ENCODE measurements at places on chromosomes 5 and 9.

DNA sequence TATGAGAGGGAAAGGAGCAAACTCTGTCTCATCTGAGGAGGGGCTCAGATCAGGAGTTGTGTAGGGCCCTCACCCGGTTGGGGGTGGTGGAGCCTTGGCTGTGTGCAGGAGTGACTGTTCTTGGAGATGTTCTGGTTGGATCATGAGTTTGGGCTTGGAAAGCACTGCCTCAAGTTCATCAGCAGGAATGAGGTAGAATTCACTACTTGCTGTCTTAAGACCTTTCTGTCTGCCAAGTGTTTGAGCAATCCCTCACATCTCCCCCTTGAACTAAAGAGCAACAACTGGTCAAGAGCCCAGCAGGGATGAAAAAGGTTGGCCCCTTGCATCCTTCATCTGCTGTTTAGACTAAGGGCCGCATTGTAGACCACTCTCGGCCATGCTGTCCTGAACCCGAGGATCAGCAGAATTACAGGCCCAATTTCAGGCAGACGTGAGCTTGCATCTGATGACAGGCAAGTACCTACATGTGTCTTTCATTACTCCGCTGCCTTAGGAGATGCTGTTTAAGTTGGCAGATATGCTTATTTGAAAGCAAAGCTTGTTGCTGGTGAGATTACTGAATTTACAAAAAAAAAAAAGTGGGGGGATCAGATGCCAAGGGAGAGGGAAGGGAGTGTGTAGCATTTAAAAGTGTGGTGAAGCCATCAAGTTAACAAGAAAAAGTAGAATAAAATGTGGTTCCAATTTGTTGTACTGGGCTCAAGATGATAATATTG, 36.4 kb downstream of the PIK3R1 start:
- no peak for DNase-seq

- DNase-seq: no peak
These were observed 435.8 kb upstream of the PAPPA start for GRCh38 chr9:115717711-115718173.

GRCh38 chr5:97554977-97555643, 372.1 kb upstream of the RIOK2 start:
- DNase-seq: no peak

GRCh38 chr9:5670079-5670478, 41.2 kb downstream of the RIC1 start:
- DNase-seq: no peak

GRCh38 chr5:2752059-2752820, 763 bp upstream of the IRX2 start:
- DNase-seq: no peak

DNA sequence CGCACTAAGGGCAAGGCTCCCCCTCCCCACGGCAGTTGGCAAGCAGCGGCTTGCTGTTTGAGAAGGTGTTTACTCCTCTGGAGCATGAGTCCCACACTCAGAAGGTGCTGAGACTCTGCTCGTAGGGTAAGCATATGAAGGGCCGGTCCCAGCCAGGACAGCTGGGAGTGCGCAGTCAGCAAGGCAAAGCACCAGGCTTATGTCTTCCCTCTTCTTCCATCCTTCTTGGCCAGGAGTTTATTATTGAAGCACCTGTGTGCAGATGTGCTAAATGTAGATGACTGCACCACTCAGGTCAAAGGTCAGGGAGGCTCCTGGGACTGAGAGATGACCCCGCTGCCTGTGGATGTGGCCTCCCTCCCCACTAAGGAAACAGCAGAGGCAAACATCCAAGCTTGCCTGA, 27.0 kb upstream of the CDKN2AIPNL start:
- no peak for DNase-seq

GRCh38 chr5:106361905-106362304, 1308.8 kb downstream of the EFNA5 start:
- no peak for DNase-seq

GRCh38 chr9:89661956-89662717, 57.3 kb downstream of the GADD45G start:
- DNase-seq: no peak

DNA sequence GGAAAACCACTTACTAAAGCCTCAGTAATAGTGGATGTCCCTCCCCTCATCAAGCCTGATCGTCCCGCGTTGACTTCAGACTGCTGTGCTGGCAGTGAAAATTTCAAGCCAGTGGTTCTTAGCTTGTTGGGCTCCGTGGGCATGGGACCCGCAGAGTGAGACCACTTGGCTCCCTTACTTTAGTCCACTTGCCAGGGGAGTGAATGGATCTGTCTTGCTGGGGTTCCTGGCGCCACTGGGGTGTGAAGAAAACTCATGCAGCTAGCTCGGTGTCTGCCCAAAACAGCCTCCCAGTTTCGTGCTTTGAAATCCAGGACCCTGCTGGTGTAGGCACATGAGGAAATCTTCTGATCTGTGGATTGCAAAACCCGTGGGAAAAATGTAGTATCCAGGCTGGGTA, 480.0 kb upstream of the IZUMO3 start:
- DNase-seq: no peak

DNA sequence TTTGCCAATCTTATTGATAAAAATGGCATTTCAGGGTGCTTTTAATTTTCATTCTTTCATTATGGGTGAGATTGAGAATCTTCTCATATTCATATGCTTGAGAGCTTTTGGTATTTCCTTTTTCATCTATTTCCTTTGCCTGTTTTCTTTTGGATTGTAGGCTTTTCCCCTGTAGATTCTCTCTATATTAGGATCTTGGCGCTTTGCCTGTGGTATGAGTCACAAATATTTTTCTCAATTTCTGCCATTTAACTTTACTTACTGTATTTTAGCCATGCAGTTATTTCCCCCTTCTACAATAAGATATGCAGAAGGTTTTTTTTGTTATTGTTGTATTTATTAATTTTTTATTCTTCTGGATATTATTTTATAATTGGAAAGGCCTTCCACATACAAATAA, 21.5 kb upstream of the KLF9 start:
- DNase-seq: no peak

- no peak for DNase-seq
These were observed 292.3 kb upstream of the WWC1 start for GRCh38 chr5:167999182-167999581.

DNA sequence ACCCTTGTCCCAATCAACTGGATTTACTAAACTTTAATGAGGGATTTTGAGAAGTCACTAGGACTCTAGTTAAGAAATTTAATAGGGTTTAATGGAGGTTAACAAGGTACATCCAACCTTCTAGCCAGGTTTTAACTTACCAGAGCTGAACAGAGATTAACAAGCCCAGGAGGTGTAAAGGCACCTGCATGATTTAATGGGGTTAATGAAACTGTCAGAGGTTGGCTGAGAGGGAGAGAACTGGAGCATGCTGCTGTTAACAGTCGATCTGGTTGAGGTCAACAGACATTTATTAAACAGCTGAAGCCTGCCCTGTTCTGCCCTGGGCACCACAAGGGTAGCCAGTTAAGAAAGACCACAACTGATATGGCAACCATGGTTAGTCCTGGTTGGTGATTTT, 13.6 kb downstream of the HAND1 start:
- DNase-seq: no peak

- no peak for DNase-seq
These were observed 600.7 kb upstream of the PTGER4 start for GRCh38 chr5:40078898-40079575.

DNA sequence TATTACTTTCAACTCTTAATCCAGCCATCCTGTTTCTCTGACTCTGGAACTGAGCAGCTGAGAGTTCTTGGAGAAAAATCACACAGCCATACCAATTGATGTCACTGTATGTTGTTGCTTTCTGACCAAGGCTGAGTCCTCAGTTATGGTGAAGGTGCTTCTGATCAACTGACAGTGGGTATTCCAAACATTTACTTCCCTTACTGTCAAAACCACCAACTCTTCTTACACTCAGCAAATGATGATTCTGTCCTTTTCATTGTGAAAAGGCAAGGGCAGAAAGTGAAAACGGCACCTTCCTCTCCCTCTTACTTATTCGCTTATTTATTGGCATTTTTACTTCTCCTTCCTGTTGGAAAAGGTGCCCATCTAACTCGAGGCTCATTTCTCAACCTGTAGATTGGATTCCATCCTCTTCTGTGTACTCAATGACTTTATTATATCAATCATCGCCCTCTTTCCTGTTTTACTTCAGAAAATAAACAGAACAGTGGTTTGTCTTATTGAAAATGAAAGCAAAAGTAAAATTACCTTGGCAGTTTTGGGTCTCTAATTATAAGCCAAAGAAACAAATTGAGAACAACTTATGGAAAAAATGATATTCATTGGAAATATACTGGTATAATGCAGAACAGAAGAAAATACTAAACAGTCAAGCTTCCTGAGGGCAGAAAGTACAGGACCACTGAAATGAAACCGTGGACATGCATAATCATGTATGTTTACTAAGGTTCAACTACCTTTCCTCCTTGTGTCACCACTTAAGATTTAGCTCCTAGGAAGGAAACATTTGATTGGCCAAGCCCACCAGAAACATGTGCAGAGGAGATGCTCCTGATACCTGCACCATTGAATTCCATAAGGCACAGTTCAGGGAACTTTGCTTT, 104.5 kb upstream of the CHD1 start:
- no peak for DNase-seq

DNA sequence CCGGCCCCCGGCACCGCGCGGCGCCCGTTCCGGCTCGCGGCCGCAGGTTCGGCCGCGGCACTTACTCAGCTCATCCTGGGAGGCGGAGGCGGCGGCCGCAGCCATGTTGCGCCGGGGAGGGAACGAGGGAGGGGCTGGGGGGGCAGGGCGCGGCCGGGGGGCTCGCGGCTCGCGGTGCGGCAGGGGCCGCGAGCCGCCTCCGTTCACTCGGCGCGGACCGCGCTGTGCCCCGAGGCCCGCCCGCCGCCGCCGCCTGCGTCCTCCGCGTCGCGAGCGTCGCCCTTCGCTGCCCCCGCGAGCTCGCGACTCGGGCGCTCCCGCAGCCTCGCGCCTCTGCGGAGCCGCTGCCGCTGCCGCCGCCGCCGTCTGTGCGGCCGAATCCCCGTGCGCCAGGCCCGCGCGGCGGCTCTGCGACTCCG, 735 bp downstream of the ECPAS start:
- DNase-seq: peak; percentile 57

DNA sequence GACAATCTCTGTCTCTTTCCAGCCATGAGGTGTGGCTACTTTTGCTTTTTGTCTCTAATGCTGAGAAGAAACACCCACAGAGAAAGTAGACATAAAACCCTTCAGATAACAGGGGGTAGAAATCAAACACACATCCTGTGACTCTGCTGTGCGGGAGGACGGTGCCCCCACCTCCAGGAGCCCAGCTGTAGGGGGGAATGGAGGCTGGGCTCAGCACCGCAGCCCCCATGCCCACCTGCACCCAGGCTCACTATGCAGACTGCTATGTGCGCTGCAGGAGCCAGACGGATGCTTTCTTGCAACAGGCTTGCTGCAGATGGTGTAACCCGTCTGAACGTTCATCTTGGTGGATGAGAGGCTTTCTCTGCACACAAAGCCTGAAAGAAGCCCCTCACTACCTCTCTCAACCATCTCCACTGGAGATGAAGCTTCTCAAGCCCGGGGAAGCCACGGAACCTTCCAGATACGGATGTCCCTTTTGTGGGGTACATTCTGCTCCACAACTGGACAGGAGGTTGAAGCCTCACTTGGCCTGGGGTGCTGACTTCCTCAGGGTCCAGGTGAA, 207.2 kb downstream of the GADD45G start:
- DNase-seq: no peak

GRCh38 chr9:68560071-68560844, 19.6 kb upstream of the TMEM252 start:
- peak; percentile 57 for DNase-seq

DNA sequence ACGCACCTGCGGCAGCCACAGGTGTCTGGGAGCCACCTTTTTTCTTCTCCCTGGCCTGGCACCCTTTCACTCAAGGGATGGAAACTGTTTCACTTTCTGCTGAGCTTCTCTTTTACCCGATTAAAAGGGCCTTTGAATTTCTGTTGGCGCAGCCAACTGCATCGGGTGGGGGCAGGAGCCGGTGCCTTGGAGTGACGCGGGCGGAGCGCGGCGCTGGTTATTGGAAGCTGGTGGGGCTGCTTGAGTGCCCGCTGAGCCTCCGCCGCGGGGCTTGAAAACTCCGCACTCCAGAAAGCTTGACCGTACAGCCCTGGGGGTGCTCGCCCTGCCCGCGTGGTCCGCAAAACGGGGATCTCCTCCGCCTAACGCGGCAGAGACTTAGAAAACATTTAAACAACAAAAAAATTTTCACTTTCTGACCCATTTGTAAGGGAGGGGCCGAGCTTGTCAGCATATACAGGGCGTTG, 52.0 kb upstream of the TJP2 start:
- peak; percentile 52 for DNase-seq

DNA sequence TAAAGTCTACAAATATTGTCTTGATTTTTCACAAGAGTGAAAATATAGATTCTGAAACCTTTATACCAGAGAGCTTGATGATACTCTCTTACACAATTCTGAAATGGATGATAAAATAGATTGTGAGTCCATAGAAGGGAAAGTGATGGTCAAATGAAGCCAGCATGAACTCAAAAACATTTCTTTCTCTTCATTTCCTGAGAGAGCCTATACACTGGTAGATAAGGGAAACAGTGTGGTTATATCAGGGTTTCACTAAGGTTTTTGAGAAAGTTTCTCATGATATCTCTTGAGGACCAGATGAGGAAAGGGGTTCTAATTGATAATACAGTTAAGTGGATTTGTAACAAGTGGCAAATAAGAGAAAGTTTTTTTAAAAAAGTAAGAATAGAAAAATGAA, 254.1 kb downstream of the PJA2 start:
- no peak for DNase-seq

GRCh38 chr9:106309925-106310324, 553.0 kb upstream of the ZNF462 start:
- no peak for DNase-seq

GRCh38 chr9:99666571-99666970, 155.1 kb upstream of the NR4A3 start:
- DNase-seq: no peak

- DNase-seq: no peak
These were observed 90.9 kb downstream of the PIK3R1 start for GRCh38 chr5:68306361-68307014.

GRCh38 chr5:126514131-126514557, 80.9 kb downstream of the ALDH7A1 start:
- no peak for DNase-seq

DNA sequence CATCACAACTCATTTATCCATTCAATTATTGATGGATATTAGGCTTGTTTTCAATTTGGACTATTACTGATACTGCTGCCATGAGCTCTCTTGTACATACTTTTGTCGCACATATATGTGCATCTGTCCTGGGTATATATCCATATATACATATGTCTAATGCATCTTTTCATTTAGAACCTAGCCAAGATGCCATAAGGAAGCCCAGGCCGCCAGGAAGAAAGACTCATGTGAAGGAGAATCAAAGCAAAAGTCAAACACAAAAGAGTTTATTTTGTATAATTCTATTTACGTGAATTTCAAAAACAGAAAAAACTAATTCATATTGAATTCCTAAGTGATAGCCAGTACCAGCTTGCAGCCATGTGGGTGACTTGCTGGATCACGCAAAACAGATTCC, 79.0 kb downstream of the ADAMTS12 start:
- no peak for DNase-seq

- DNase-seq: no peak
These were observed 215.1 kb upstream of the RFX3 start for GRCh38 chr9:3740690-3741419.

Measured in activated CD8-positive, alpha-beta T cell treated with anti-CD3 and anti-CD28 coated beads, Interleukin-2, amount 10 ng/mL, durations not matched to agents 7 days and 5 days (primary cell).